ENCODE measurements at places on chromosomes 2 and 18.

DNA sequence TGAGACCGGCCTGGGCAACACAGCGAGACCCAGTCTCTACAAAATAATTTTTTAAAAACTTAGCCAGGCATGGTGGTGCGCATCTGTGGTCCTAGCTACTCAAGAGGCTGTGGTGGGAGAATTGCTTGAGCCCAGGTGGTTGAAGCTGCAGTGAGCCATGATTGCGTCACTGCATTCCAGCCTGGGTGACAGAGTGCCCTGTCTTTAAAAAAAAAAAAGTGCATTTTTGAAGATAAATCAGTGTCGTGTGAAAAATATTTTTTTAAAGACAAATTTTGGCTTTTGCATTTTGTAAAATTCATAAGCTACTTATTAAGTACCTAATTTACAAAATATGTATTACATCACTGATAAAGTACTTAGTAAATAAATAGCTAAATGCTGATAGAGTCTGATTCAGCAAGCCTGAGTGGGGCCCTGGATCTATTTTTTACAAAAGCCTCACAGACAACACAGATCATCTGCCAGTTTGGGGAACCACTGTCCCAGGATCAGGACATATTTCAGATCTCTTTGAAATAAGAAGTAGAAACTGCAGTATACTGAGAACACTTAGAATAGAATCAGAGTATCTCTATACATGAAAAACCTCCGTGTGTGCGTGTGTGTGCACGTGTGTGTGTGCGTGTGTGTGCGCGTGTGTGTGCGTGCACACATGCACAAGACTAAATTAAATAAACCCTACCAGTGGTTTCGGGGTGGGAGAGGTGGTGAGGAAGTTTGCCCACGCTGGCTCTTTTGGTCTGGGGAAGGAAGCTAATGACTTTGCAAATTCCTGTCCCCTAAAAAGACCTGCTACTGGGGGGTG is 61.6 kb downstream of the AAK1 start:
- no peak for DNase-seq

DNA sequence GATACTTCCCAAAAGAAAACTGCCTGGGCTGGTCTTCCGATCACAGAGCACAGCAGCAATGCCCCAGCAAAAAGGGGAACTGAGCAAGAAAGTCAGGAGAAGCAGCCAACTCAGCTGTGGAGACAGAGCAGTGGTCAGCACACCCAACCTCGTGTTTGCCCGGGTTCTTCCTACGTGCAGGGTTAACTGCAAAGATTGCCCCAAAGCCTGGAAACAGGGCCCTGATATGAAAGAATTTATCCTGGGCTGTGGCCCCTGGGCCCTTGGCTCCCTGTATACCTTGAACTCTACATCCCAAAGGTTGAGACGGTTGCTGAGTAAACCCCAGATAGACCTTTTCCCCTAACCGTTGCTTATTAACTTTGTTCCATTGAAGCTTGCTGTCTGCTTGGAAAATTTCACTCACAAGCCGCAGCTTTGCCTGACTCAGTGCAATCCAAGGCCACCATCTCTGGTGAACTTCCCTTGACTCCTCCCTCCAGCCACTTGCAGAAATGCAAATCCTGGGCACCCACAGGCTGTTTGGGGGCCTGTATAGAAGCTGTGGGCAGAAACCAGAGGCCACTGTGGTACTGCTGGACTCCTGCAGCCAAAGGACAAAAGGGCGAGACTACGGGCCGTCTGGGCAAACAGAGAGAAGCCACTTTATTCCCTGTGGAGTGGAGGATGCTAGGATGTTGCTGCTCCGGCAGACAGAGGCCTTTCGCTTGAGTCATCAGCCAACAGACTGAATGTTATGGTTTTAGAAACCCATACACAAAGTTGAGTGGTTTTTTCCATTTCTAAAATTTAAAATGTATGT is 18.2 kb downstream of the NRP2 start:
- no peak for DNase-seq

- no peak for DNase-seq
Measured at GRCh38 chr2:16709769-16710168, 44.1 kb upstream of the CYRIA start.

- no peak for DNase-seq
Measured at GRCh38 chr2:85215448-85216401, 82.5 kb downstream of the TCF7L1 start.

- DNase-seq = no peak
Measured at GRCh38 chr18:56460581-56460980, 177.8 kb downstream of the TXNL1 start.

GRCh38 chr2:9410108-9410507 is 13.2 kb downstream of the ITGB1BP1 start:
- no peak for DNase-seq

- DNase-seq = no peak
Measured at GRCh38 chr2:21363364-21363763, 239.6 kb downstream of the TDRD15 start.

DNA sequence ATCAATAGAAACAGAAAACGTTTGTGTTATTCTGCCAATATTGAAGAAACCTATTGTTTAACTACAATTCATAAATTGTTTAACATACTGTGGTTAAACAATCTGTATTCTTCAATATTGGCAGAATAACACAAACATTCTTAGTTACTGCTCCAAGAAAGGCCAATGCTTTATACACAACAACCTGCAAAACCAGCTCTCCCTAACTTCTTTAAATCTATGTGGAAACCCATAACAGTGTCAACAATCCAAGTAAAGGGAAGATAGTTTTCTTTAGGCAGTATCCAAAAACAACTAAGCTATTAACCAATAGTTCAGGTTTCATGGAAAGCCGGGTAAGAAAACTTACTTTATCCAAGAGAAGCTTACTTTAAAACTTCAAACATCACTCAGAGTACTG is 6.2 kb upstream of the RBM45 start:
- DNase-seq = no peak

DNA sequence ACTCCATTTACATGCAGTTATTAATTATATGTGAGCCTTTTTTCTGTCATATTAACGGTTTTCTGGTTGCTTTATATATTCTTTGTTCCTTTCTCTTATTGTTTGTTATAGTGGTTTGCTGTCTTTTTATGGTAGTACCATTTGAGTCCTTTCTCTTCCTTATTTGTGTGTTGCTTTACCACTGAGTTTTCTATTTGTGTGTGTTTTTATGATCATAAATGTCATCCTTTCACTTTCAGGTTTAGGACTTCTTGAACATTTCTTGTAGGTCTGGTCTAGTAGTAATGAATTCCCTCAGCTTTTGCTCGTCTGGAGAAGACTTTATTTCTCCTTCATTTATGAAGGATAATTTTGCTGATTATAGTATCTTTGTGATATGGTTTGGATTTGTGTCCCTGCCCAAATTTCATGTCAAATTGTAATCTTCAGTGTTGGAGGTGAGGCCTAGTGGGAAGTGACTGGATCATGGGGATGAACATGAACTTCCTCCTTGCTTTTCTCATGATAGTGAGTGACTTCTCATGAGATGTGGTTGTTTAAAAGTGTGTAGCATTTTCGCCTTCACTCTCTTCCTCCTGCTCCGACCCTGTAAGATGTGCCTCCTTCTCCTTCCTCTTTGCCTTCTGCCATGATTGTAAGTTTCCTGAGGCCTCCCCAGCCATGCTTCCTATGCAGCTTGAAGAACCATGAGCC is 11.5 kb downstream of the GCC2 start:
- no peak for DNase-seq

- DNase-seq = no peak
Measured at GRCh38 chr2:10983711-10984110, 72.0 kb downstream of the KCNF1 start.

GRCh38 chr2:148218326-148219075 is 197.6 kb downstream of the MBD5 start:
- no peak for DNase-seq

DNA sequence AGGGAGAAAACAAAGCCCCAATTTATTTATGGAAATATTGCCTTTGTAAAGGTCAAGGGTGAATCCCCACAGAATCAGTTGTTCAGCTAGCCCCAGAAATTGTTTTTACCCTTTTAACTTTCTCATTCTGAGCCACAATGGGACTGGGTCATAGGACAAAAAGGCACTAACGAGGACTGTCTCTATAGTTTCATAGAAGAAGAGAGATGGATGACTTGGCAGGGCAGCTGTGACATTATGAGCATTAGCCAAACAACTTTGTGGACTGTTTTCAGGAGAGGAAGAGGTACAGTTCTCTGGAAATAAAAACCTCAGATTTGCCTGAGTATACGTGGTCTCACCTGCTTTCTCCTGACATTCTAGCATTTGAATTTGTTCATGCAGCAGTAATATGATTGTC is 1155.8 kb upstream of the CHAC2 start:
- no peak for DNase-seq

- DNase-seq = no peak
Measured at GRCh38 chr2:158319269-158319668, 137.3 kb downstream of the CCDC148 start.

GRCh38 chr2:156385242-156385641 is 50.9 kb upstream of the GPD2 start:
- DNase-seq = no peak

DNA sequence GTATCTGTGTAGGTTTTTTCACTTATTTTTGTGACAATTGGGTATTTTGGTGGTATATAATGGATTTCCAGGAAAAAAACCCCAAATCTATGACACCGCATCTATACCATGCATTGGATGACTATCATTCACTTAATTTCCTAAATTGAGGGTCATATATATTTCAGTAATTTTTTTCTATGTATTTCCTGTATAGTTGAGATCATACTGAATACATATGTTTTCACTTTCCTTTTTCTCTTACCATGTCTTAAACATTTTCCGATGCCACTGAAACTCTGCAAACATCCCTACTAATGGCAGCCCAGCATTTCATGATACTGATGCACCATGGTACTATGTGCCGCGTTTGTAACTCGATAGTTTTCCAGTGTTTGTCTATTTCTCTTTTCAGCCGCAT is 40.4 kb downstream of the CDKL4 start:
- no peak for DNase-seq

- DNase-seq = no peak
Measured at GRCh38 chr2:202311823-202312388, 46.3 kb downstream of the NOP58 start.
